ENCODE measurements at places on chromosomes 1 and 21.

- DNase-seq = no peak
Measured at GRCh38 chr1:3393024-3393986, 61.2 kb upstream of the ARHGEF16 start.

GRCh38 chr1:57222801-57223200 lies 201.1 kb downstream of the DAB1 start:
- no peak for DNase-seq

DNA sequence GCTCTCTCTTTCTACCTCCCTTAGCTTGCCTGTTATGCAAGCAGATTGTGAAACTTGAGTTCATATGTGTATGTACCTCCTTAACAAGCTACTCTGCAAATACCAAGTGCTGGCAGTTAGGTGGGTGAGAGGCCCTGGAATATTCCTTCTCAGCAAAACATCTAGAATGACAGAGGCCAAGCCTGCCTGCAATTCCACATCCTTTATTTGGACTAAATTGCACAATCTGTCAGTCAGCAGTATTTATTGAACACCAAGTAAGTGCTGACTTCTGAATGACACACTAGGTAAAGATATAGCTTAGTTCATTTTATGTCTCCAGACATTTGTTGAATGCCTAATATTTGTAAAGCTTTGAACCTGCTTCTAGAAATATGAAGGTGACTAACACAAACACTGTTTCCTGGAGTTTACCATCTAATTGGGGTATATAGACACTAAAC lies 87.5 kb downstream of the RGL1 start:
- no peak for DNase-seq

GRCh38 chr1:221612047-221612777 lies 129.7 kb downstream of the DUSP10 start:
- DNase-seq = no peak

GRCh38 chr1:2451741-2452140 lies 24.3 kb upstream of the PLCH2 start:
- no peak for DNase-seq

- peak; percentile 41 for DNase-seq
Measured at GRCh38 chr1:2231532-2232254, 3.6 kb downstream of the SKI start.

All from stimulated activated CD8-positive, alpha-beta memory T cell treated with anti-CD3 and anti-CD28 coated beads, Interleukin-7, amount 100 ng/mL, for 4 hours (primary cell).